ENCODE measurements at places on chromosomes 7 and 10. TPM values are rescaled to one million over a fixed set of nuclear protein-coding genes. Genes with fewer than 3 reads are reported as not detected.

Gene LRRD1
- total RNA-seq = not detected

Gene PON1
- total RNA-seq = not detected

Gene ECHDC3
- 8.9 TPM for total RNA-seq

Gene TRIM73
- 0.39 TPM for total RNA-seq

Gene WNT16
- total RNA-seq = not detected

Gene IFIT2
- total RNA-seq = 1.9 TPM

Gene ZNF425
- 1.1 TPM for total RNA-seq

Gene PBLD
- total RNA-seq = 6.2 TPM

Gene UTF1
- not detected for total RNA-seq

Gene ANLN
- 164 TPM for total RNA-seq

Gene AKR1D1
- not detected for total RNA-seq

Gene PTPRZ1
- 0.20 TPM for total RNA-seq

Gene DENND2A
- 0.87 TPM for total RNA-seq

Gene SH2D4B
- 0.07 TPM for total RNA-seq

Gene SCART1
- total RNA-seq = 1.8 TPM

Gene SFTPD
- total RNA-seq = not detected

Gene CYP26C1
- total RNA-seq = 0.13 TPM

Gene ADCYAP1R1
- total RNA-seq = 0.11 TPM

Gene NRAP
- 0.34 TPM for total RNA-seq

Gene LRIT1
- total RNA-seq = not detected

Gene ZKSCAN1
- total RNA-seq = 69.5 TPM

Gene TMEM26
- not detected for total RNA-seq

Gene CRYGN
- total RNA-seq = 0.13 TPM

Gene ANKRD1
- total RNA-seq = not detected

Gene AKR1E2
- 10.8 TPM for total RNA-seq

Gene CCDC201
- total RNA-seq = not detected

Gene HOXA3
- total RNA-seq = not detected

Gene SNX10
- 1.1 TPM for total RNA-seq

Gene SAMD9
- 1.7 TPM for total RNA-seq

Gene OR6B1
- total RNA-seq = not detected

Gene CHN2
- total RNA-seq = 61.2 TPM

Gene SPAM1
- not detected for total RNA-seq

Gene H2BK1
- total RNA-seq = not detected

Gene BAIAP2L1
- 0.92 TPM for total RNA-seq

Gene ACSM6
- total RNA-seq = not detected

Gene TMEM176B
- total RNA-seq = 2.2 TPM

Gene PTCD1
- total RNA-seq = 11.8 TPM

Gene OPN4
- not detected for total RNA-seq

Gene PIP
- total RNA-seq = not detected

Gene PNLIPRP1
- total RNA-seq = not detected

Gene MBL2
- total RNA-seq = not detected

Gene TRIM74
- 0.31 TPM for total RNA-seq
